Effector memory CD4-positive, alpha-beta T cell (primary cell): ENCODE measurements at places on chromosomes 11 and 22.

DNA sequence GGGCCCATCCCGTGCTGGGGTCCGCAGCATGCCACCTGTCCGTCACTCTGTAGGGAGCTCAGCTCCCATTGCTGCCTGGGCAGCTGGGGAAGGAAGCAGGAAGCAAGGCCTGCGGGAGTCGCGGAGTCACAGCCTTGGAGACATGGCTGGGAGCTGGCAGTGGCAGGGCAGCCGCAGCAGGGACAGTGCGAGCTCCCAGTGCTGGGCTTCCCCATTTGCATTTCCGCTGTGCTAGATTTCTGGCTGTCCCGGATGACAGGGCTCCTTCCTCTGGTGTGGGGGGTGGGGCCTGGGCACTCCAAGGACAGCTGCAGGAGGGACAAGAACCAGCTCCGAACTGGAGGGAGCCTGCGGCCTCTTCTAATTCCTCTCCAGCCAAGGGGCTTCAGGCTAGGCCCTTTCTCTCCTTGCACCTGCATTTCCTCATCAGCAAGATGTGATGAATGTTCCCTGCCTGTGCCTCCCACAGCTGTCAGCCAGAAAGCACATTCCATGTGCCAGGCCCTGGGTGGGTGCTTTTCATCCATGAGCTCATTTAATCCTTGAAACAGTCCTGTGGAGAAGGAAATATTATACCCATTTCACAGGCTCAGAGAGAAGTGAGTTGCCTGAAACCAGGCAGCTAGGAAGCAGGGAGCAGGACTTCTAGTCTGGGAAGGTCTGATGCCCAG lies 48.0 kb downstream of the MYO7A start:
- no peak for DNase-seq

DNA sequence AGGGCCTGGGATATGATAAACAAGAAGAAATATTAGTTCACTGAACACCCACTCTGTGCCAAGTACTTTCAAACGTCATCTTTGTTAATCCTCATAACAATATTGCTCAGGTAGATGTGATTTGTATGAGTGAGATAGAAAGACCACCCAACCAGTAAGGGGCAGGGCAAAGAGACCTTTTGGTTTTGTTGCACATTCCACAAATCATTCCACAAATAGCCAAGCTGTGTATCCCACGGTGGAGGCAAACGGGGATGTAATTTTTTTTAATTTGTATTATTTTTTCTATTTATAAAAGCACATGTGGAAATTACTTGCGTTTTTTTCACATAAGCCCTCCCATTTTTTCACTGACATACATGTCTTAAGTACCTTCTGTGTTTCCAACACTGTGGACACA lies 29.0 kb downstream of the LAYN start:
- DNase-seq, result no peak

GRCh38 chr11:78192223-78192719 lies 3.6 kb downstream of the USP35 start:
- DNase-seq, result no peak

DNA sequence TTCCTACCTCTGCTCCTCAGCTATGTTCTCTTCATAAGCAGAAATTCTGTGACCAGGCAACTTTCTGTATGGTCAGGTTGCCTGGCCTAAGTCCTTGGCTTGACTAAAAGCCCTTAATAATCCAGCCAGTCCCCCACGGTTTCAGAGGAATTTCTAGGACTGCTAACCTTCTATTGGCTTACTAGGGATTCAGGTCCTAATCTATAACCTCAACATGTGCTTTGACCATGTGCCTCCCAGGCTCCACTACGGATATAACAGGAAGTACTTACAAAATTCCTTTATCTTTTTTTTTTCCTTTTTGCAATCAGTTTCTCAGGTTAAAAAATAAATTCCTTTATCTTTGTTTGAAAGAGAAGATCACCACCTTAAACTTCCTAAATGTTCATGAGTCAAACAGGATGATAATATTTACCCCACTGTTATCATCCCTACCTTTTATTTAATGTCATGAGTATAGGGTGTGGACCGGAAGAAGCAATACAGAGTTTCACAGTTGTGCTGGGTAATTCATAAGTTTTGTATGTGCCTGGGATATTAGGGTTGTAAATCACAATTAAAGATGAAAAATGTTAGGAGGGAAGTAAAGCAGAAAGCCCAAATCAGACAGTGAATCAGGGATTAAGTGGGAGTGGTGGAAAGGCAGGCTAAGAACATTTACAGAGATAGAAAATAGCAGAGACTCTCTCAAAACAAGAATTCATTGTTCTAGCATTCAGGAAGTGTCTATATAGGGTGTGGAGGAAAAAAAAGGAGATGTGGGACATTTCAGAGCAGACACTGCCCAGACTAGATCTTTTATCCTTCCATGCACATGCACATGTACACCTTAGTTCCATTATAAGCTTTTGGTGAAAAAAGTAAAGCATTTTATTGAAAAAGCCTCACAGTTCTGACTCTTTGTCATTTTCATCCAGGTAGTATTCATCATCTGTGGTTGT lies 10.7 kb upstream of the POGLUT3 start:
- no peak for DNase-seq

GRCh38 chr11:26675233-26675928 lies 46.5 kb downstream of the SLC5A12 start:
- DNase-seq, result no peak

GRCh38 chr11:128269466-128269865 lies 317.9 kb downstream of the ETS1 start:
- no peak for DNase-seq

DNA sequence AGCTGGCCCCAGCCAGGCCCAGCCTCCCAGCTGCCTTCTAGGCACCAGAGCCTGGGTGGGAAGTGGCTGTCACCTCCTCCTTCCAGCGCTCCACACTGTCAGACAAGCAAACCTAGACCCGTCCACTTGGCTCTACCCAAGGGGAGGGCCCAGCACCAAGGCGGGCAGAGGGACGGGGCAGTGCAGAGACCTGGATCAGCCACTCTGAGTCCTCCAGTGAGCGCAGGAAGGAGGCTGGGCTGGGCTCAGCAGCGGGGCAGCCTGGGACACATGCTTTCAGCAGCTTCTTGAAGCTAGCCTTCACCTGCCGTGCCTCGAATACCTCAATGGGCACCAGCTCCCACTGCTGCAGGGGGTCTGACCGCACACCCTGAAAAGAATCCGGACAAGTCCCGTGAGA lies 18.8 kb downstream of the SBF1 start:
- DNase-seq, result no peak

DNA sequence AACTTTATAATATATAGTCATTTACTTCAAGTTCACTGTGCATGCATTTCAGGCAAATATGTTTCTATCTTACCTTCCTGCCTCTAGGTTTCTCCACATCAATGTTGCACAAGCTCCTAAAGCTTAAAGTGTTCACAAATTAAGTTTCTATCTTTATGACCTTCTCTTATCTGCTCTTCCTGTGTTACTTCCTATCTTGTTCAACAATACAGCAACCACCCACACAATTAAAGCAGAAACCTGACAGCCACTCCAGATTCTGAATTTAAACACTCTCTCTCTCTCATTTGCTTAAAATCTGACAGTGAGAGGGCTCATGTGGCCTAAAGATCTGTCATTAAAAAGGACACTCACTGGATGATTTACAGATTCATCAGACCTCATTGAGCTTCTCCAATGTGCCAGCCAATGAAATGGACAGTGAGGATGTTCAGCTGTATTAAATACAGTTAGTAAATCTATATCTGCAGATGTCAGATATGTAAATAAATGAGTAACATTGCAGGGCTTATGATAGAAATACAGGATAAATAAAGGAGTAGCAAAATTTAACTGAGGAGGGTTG lies 10.9 kb downstream of the PDGFD start:
- no peak for DNase-seq

GRCh38 chr11:123454060-123454651 lies 24.1 kb downstream of the GRAMD1B start:
- peak; percentile 43 for DNase-seq

DNA sequence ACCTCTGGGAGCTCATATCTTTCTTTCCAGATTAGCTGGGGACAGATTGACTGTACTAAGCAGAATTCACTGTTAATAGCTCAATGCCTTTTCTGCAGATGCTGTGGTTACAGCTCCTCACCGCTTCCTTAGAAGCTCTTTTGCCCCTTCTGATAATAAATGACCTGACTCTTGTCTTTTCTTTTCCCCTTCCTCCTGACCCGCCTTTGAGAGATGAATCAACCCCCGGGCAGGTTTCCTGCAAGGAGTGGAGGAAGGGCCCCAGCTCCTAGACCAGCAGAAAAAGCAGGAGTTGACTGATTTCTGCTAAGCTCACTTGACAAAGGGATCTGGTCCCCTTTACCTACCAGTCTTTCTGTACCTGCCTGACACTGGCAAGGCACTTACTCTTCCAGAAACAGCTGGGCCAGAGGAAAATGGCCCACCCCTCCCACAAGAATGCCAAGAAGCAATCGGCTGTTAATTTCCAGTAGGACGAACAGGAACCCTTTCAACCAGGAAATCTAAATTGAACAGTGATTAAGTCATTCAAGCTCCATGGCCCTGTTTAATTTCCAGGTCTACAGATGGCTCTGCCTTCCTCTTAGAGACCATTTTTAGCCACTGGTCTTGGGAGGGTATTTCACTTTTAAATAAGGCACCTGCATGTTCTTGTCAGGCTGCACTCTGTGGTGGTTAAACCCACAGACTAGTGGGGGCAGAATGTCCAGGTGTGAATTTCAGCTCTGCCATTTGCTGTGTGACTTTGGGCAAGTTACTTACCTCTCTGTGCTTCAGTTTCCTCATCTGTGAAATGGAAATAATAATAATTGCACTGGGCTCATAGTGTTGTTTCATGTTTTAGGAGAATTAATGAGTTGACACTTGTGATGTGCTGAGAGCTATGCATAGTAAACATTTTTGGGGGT lies 67.5 kb downstream of the PRR5L start:
- DNase-seq, result no peak

- no peak for DNase-seq
Measured at GRCh38 chr11:44979543-44980399, 29.1 kb upstream of the TP53I11 start.

DNA sequence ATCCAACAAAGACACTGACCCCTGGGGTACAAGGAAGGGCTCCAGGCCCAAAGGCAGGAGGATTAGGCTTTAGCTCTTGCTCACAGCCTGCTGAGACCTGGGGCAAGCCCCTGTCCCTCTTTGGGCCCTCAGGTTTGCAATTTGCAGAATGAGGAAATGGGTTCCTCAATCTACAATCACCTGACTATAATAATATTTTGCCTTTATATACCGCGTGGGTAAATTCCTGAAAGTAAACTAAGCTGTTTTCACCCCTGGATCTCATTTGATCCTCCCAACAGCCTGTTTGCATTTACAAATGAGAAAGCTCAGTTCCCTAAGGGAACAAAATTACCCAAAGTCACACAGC lies 797 bp downstream of the STARD10 start:
- DNase-seq, result no peak

- DNase-seq, result no peak
Measured at GRCh38 chr11:79328402-79328801, 112.4 kb downstream of the TENM4 start.

GRCh38 chr11:129374993-129375750 lies 476 bp upstream of the BARX2 start:
- DNase-seq, result no peak

DNA sequence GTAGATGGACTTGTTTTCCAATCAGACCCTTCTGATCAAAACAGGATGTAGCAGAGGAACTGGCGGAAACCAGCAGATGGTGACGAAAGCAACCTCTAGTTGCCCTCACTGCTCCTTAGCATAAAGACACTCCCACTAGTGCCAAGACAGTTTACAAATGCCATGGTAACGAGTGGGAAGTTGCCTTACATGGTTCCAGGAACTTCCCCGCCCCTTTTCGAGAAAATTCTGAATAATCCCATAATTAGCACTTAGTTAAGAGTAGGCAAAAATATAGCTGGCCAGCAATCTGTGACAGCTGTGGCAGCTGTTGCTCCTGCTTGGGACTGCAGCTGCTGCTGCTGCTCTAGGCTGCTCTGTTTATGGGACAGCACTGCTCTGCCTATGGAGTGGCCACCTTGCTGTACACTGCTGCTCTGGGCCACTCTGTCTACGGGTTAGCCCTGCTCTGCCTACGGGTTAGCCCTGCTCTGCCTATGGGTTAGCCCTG lies 33.4 kb upstream of the SORL1 start:
- DNase-seq, result peak; percentile 52

GRCh38 chr22:22425356-22425755 lies 83.2 kb downstream of the ZNF280B start:
- DNase-seq, result no peak

- DNase-seq, result no peak
Measured at GRCh38 chr11:6225024-6225423, 9.4 kb downstream of the FHIP1B start.

- DNase-seq, result no peak
Measured at GRCh38 chr11:100340466-100341319, 346.4 kb upstream of the ARHGAP42 start.

DNA sequence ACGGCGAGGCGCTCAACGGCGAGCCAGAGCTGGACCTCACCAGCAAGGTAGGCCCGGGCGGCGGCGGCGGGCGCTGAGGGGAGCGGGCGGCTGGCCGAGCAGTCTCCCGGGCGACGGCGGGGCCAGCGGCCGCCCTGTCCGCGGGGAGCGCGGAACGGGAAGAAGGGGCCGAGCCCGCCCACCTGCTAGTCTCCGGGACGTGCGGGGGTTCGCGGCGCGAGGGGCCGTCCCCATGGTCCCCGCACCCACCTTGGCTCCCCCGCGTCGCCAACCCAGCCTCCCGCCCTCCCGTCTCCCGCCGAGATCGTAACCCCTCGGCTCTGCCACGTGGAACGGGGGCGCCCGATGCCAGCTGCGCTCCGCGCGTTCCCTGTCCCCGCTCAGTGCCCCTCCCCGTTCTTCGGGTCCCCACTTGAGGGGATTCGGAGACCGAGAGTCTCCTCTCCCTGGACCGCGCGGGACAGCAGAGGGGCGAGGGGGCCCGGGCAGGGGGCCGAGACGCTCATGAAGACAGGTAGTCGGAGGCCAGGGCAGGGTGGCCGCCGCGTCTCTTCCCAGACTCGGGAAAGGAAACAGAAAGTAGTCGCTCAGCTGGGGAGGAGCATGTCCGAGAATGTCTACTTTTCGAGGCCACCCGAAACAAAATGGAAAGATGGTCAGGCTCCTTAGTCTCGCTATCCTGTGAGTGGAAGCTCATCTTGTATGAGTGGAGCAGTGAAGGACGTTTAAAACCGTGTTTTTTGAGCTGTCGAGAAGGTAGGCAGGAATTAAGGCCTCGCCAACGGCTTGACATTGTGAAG lies 557 bp downstream of the GTPBP1 start:
- DNase-seq, result no peak

DNA sequence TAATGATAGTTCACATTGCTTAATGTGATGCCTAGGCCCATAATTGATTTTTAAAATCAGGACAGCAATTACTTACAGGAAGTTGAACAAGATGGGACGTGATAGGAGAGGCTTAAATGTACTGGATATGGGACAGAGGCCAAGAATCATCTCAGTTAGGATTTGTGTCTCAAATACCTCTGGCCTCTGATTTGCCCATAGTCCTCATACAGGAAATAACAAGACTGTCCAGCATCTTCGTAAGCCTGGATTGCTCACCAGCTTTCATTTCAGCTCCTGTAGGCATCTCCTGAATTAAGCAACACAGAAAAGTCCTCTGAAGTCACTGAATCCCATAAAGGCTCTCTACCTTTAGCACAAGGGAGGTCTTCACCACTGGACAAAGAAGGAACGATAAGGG lies at the start of gene MRGPRX3:
TSS of gene MRGPRX3 (plus strand) at position 231 of the 400 bp plus-strand sequence. CDS start 4,632 bp downstream, outside the sequence.
- DNase-seq, result no peak
